ENCODE measurements at places on chromosomes 16 and 17. TPM values are rescaled to one million over a fixed set of nuclear protein-coding genes. Genes with fewer than 3 reads are reported as not detected.

CDH3 gene
- 198 TPM for total RNA-seq

CDC6 gene
- total RNA-seq: 19.1 TPM

MKS1 gene
- 20.1 TPM for total RNA-seq

BAHCC1 gene
- 0.69 TPM for total RNA-seq

VAT1L gene
- 0.10 TPM for total RNA-seq

GRCh38 chr17:58538811-58539409 lies 24.5 kb upstream of the MTMR4 start:
- DNase-seq: no peak

GRCh38 chr17:16953841-16954240 lies 18.1 kb downstream of the TNFRSF13B start:
- DNase-seq: no peak

GRCh38 chr16:10791048-10791447 lies 27.5 kb downstream of the TVP23A start:
- DNase-seq: no peak

DNA sequence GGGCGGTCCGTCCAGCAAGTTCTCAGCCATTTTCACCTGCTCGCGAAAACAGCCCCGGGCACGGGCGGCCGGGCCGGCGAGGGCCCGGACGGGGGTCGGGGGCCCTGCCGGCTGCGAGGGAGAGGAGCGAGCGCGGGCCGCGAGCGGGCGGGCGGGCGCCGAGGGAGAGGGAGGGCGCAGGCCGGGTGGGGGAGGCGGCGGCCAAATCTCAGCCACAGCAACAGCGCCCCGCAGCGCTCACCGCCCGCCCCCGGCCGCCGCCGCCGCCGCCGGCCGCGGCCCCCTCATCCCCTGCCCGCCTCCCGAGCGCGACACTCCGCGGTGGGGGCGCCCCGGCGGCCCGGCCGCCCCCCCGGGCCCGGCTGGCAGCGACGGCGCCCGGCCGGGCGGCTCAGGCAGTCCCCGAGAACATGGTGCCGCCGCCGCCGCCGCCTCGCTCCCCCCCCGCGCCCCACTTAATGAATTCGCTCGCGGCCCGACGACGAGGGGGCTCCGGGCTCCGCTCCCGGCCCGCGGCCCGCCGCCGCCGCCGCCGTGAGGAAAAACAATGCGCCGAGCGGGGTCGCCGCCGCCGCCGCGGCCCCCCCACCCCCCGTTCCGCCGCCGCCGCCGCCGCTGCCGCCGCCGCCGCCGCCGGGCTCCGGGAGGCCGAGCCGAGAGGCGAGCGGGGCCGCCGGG lies 487 bp downstream of the CREBBP start:
- no peak for DNase-seq

- DNase-seq: no peak
Observed at GRCh38 chr16:86398622-86399021, 111.7 kb upstream of the FOXF1 start.

All from renal cortical epithelial cell (primary cell).